ENCODE measurements at places on chromosomes 11 and 22. TPM values are rescaled to one million over a fixed set of nuclear protein-coding genes. Genes with fewer than 3 reads are reported as not detected.

The ALDH3B1 gene
- total RNA-seq: not detected

The IL17REL gene
- 0.16 TPM for total RNA-seq

The SSTR3 gene
- total RNA-seq: 15.6 TPM

DNA sequence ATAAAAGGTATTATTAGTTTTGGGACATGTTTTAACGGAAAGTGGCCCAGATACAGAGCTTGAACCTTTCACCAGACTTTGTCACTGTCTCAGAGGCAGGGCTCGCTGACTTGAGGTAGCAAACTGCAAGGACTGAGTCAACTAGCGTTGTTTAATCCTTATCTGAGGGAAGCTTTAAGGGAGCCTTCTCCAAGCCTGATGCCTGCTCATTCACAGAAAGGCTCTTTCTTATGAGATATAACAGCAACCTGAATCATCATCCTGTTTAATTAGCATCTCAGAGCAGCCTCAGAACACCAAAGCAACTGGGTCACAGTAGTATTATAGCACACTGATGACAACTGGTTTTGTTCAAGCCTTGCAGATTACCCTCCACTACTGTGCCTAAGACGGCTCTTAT, 54.2 kb upstream of the CYP2D6 start:
- DNase-seq: peak; percentile 52

- no peak for DNase-seq
Measured at GRCh38 chr11:129723761-129724162, 91.9 kb upstream of the TMEM45B start.

- no peak for DNase-seq
Measured at GRCh38 chr11:44028401-44028800, 19.4 kb upstream of the ACCSL start.

GRCh38 chr11:26930518-26931247, 63.2 kb upstream of the FIBIN start:
- no peak for DNase-seq

DNA sequence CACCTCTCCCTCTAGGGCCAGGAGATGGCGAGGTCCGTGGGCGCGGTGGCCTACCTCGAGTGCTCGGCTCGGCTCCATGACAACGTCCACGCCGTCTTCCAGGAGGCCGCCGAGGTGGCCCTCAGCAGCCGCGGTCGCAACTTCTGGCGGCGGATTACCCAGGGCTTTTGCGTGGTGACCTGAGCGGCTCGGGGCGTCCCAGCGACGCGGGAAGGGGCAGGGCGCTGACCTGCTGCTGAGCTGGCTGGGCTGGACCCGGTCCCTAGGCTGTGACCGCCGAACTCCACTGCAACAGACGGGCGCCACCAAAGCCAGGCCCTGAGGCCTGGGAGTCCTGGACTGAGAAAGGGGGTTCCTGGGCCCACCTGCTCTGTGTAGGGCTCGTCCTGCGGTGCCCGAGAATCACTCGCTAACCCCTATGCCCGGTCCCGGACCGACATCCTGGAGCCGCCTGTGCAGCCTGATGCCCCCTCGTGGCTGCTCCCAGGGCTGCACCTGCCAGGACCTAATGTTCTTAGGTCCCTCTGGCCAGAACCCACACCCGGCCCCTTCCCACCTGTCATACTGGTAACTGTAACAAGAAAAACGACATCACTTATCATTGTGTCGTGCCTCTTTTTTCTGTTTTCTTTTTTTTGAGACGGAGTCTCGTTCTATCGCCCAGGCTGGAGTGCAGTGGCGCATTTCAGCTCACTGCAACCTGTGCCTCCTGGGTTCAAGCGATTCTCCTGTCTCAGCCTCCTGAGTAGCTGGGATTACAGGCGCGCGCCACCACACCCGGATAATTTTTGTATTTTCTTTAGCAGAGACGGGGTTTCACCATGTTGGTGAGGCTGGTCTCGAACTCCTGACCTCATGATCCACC, 15.0 kb downstream of the RHOD start:
- DNase-seq: peak; percentile 90

- DNase-seq: no peak
Measured at GRCh38 chr11:84780689-84781293, 846.4 kb downstream of the DLG2 start.

DNA sequence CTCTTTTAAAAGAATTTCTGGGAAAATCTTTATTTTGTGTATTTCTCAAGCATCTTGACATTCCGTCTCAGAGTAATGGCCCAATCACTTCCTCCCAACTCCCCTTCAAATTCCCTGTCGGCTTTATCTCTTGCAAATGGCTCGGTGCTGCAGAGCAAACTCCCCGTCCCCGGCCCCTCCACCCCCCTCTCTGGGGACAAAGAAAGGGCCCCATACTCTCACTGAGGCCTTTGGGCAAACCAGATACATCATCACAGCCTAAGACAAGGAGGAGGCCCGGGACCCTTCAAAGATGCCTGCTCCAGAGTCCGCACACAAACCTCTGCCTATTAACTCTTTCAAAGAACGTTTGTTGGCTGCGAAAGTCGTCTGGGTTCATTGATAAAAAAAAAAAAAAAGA, 3.9 kb upstream of the SMIM38 start:
- DNase-seq: no peak

DNA sequence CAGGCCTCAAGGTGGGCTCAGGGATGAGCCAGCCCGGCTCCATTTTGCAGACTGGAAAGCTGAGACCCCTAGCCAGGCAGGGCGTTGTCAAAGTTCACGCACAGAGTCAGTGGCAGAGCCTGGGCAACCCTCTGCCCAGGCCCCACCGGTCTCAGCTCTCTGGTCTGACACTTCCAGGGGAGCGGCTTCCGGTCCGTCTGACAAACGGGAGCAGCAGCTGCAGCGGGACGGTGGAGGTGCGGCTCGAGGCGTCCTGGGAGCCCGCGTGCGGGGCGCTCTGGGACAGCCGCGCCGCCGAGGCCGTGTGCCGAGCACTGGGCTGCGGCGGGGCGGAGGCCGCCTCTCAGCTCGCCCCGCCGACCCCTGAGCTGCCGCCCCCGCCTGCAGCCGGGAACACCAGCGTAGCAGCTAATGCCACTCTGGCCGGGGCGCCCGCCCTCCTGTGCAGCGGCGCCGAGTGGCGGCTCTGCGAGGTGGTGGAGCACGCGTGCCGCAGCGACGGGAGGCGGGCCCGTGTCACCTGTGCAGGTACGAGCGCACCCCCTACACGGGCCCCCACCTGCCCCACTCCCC, 36.0 kb downstream of the CD6 start:
- no peak for DNase-seq

DNA sequence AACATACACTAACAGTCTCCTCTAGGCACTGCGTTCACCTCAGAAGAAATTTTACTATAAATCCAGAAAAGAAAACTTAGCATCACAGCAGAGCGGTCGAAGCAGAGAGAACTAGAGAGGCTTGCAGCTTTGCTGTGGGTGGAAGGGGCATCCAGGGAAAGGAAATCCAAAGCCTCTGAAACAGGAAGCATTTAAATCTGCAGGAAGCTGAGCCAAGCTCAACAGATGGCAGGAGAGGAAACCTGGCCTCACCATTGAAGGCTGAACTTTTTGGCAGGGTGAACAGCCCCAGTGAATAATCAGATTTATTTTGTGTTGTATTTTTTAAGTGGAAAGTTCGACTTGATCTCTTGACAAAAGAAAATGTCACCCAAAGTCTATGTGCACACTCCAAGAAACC, 858.1 kb downstream of the OPCML start:
- DNase-seq: no peak

GRCh38 chr22:38164551-38164918, 17.1 kb downstream of the PLA2G6 start:
- DNase-seq: no peak

- DNase-seq: no peak
Measured at GRCh38 chr22:50268655-50269113, 1.5 kb downstream of the MAPK11 start.

DNA sequence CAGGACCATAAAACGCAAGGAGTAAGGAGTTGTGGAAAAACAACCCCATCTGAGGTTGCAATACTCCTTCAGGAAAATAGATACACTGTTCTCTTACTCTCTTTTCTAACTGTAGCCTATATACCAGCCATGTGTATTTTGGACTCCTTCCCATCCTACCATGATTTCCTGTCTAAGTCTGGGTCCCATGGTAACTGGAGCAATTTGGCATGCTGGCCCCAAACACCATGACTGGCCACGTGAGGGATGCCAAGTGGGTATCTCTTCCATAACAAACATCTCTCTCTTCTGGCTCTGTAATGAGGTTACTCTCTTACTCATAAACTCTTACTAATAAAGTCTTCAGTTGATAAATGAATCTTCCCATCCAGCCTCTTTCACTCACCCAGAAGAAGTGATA, 26.5 kb downstream of the ABTB2 start:
- no peak for DNase-seq

DNA sequence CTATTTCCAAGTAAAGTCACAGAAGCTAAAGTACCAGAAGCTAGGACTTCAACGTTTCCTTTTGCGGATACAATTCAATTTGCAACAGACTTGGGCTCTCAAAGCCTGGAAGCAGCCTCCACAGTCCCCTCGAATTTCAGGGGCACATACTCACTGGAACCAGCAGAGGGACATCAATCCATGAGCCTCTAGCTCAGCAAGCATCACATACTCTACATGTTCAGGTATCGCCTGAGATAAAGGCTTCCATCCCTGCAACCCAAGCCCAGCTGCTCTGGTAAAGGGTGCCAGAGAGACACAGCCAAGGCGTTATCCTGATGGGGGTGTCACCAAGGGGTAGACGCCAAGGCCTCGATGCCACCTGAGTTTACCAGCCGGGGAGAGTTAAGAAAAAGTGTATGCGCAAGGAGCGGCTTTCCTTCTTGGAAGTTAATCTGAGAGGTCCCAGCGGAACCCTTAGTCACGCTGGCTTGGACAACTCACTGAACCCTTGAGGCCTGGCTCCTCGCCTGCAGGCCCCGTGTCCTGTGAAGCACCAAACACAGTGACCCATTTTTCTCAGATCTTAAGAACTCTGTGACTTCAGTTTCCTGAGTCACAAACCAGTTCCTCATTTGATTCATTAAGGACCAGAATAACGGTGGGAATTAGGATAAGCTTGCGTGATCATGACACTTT, 13.0 kb downstream of the LTO1 start:
- no peak for DNase-seq

GRCh38 chr11:76385903-76386302, 4.8 kb downstream of the GVQW3 start:
- DNase-seq: no peak

GRCh38 chr11:113554526-113554925, 79.3 kb upstream of the DRD2 start:
- no peak for DNase-seq

DNA sequence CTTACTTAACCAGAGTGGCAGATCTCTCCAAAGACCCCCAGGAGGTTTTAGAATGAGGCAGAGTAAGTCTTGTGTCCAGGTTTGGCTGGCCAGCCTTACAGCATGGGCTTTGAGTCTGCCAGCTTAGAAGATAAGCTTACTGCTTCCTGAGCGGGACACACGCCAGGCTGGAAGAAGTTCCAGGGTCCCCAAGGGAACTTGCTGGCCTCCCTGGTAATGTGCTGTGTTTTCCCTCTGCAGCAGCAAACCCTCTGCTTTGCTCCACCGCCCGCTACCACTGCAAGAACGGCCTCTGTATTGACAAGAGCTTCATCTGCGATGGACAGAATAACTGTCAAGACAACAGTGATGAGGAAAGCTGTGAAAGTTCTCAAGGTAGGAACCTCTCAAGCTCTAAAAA, 154.2 kb downstream of the LDLRAD3 start:
- DNase-seq: no peak

GRCh38 chr22:30609260-30610185, 2.5 kb downstream of the TCN2 start:
- DNase-seq: peak; percentile 63

GRCh38 chr11:96143041-96143521, 199.9 kb downstream of the MAML2 start:
- no peak for DNase-seq

DNA sequence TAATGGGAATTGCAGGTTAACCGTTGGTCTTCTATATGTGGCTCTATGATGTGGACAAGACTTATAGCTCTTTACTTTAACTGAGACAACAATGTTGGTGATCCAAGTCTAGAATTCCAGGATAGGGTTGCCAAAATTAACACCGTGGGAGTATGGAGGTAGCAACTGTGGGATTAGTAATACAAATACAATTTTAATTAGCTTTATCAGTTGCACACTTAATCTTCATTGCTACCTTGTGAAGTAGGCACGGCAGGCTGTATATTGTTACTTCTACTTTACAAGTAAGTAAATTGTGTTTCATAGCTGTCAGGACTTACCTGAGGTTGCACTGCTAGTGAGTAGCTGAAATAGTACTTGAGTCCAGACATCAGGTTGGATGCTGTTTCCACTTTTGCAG, 21.0 kb downstream of the MTMR3 start:
- no peak for DNase-seq

- DNase-seq: no peak
Measured at GRCh38 chr11:62719302-62719978, 7.8 kb downstream of the HNRNPUL2 start.

GRCh38 chr11:126265811-126266210, 2.9 kb downstream of the SRPRA start:
- DNase-seq: no peak
